ENCODE measurements at places on chromosomes 3 and 15. TPM values are rescaled to one million over a fixed set of nuclear protein-coding genes. Genes with fewer than 3 reads are reported as not detected.

DNA sequence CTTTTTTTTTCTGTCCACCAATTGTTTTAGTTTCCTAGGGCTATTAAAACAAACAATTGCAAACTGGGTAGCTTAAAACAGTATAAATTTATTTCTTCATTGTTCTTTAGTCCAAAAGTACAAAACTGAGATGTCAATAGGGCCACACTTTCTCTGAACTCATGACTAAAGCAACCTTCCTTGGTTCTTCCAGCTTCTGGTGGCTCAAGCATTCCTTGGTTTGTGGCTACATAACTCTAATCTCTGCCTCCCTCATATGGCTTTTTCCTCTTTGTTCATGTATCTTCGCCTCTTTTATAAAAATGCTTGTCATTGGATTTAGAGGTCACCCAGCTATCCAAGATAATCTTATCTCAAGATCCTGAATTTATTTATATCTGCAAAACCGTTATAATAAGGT is 914.5 kb upstream of the EPHA6 start:
- H3K27ac ChIP-seq, result no peak overlapping the region
- DNase-seq, result no peak
- no peaks in the 10 kb centered on the region for H3K4me1 ChIP-seq
- H3K27me3 ChIP-seq, result no peaks in the 10 kb centered on the region

DNA sequence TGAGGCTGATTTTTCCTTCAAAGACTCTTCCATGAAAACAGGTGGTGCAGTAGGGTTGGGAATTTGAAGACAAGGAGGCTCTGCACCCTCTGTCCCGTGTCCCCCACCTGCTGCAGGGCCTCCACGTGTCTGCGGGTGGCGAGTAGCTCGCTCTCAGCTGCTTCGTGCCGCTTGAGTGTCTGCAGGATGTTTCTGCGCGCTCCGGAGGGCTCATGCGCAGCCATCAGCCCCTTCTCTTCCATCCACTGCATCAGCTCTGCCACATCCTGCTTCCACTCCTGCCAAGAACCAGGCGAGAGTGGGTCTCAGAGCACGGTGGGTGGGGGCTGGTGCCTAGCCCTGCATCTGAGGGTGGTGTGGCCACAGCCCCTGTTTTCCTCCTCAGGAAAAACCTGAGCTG is 17.8 kb downstream of the SPTBN5 start:
- no peak overlapping the region for H3K4me3 ChIP-seq
- DNase-seq, result no peak
- H3K27me3 ChIP-seq, result peaks cover 9% of the 10 kb centered on the region
- no peak overlapping the region for H3K27ac ChIP-seq
- H3K4me1 ChIP-seq, result no peaks in the 10 kb centered on the region

DNA sequence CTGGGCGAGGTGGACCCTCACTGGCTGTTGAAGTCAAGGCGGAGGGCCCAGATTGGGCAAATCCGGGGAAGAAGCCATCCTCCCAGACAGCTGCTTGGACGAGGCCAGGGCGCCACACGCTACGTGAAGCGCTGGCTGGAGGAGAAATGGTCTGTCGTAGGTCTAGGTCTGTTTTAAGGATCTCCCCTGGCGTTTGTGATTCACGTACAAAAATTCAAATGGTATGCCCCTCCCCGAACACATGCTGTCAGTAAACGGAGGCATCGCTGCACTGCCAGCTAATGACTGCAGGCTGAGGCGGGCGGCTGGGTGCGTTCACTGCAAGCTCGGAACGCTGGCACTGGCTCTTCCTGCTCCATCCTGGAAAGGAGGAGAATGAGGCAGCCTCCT is 69.9 kb downstream of the EPHB3 start:
- no peak for DNase-seq
- H3K4me1 ChIP-seq, result no peaks in the 10 kb centered on the region
- no peaks in the 10 kb centered on the region for H3K27me3 ChIP-seq
- H3K27ac ChIP-seq, result no peak overlapping the region
- no peaks in the 10 kb centered on the region for H3K36me3 ChIP-seq
- no peak overlapping the region for H3K4me3 ChIP-seq

- no peak for DNase-seq
- H3K4me1 ChIP-seq, result no peaks in the 10 kb centered on the region
- H3K4me3 ChIP-seq, result no peak overlapping the region
- H3K36me3 ChIP-seq, result no peaks in the 10 kb centered on the region
- H3K27ac ChIP-seq, result no peak overlapping the region
- H3K27me3 ChIP-seq, result no peaks in the 10 kb centered on the region
Measured at GRCh38 chr3:115498898-115499297, 124.4 kb upstream of the GAP43 start.

DNA sequence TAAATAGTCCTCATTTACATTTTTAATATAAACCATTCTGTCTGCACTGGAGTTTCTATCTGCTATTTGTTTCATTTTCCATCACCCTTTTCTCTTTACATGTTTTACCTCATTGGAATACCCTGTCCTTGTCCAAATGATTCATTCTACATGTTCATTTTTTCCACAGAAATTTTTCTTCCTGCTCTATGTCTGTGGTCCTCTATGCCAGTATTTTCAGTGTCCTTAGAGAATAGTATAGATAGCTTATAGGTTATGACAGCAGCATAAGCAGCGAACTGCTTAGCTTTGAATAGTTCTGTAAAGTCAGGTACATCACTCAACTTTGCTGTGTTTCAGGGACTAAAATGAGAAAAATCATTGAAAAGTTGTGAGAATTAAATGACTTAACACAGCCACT is 742.3 kb upstream of the CBLB start:
- DNase-seq, result no peak
- H3K27ac ChIP-seq, result no peak overlapping the region
- no peaks in the 10 kb centered on the region for H3K36me3 ChIP-seq
- no peak overlapping the region for H3K4me3 ChIP-seq

GRCh38 chr3:134232151-134232550 is 18.5 kb downstream of the RYK start:
- no peaks in the 10 kb centered on the region for H3K27me3 ChIP-seq
- H3K4me1 ChIP-seq, result peaks cover 82% of the 10 kb centered on the region
- no peak for DNase-seq

GRCh38 chr3:64291345-64291744 is 66.1 kb upstream of the PRICKLE2 start:
- H3K27ac ChIP-seq, result peak overlapping the region; percentile 25
- H3K36me3 ChIP-seq, result no peaks in the 10 kb centered on the region
- peaks cover 18% of the 10 kb centered on the region for H3K4me1 ChIP-seq

GOLIM4 gene
- 41.7 TPM for total RNA-seq

COL8A1 gene
- 52.7 TPM for total RNA-seq
